ENCODE measurements at places on chromosomes 2 and 18.

DNA sequence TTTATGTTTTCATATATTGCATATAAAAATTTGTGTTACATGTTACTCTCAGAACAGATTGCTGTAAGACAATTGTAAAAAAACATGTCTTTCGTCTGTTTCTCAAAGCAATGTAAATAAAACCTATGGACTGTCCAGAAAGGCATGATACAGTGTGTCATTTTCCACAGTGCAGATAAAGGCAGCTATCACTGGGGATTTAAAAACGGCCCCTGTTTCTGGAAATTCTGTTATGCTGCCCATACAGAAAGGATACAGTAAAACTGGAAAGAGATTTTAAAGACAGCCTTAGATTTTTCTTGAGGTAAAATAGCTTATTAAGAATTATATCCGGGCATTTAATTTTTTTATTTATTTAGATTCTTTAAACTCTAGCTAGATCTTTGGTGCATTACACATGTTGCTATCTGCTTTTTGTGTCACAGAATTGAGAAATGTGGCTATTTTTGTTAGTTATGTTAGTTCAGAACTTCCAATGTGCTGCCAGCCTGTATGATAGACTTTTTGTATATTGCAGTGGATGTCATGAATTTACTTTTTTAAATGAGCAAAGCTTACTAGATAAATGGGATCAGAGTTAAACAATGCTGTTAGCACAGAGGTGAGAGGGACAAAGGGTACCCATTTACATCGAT lies 859 bp upstream of the INO80D start:
- DNase-seq, result no peak

- DNase-seq, result no peak
These were observed 1822.6 kb downstream of the SUCLG1 start for GRCh38 chr2:82636402-82637020.

DNA sequence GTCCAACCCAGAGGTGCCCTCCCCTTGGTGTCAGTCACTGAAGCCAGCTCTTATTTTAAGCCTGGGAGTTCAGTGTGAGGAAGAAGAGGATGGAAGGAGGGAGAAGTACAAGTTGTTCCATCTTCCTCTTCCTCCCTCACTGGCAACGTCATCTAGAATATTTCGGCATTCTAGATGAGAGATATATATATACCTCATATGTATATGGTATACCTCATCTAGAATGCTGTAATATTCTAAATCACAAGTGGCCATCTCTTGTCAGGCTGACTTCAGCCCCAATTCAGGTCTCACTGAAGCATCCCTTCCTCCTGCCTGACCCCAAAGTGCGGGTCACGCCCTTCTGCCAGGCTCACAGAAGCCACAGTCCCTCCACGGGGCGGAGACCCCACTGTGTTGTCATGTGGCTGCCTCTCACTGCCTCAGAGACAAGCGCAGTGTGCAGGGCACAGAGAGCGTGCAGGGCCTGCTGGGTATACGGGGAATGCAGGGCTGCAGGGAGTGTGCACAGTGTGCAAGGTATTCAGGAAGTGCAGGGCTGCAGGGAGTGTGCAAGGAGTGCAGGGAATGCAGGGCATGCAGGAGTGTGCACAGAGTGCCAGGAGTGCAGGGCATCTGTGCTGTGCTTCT lies 32.8 kb upstream of the B3GNT7 start:
- DNase-seq, result no peak

DNA sequence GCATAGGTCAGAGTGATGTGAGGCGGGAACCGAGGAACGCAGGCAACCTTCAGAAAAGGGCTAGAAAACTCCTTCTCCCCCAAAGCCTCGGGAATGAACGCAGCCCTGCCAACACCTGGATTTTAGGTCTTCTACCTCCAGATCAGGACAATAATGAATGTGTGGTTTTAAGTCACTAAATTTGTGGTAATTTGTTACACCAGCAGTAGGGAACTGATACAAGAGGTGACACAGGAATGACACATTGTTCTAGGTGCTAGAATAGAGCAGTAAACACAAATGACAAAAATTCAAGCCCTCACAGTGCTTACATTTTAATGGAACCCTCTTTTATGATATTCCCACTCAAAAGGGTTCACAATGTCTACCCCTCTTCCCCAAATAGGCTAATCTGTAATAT lies 39.2 kb upstream of the EML4 start:
- DNase-seq, result no peak

- DNase-seq, result no peak
These were observed 163.1 kb downstream of the LNPK start for GRCh38 chr2:175838979-175839378.

DNA sequence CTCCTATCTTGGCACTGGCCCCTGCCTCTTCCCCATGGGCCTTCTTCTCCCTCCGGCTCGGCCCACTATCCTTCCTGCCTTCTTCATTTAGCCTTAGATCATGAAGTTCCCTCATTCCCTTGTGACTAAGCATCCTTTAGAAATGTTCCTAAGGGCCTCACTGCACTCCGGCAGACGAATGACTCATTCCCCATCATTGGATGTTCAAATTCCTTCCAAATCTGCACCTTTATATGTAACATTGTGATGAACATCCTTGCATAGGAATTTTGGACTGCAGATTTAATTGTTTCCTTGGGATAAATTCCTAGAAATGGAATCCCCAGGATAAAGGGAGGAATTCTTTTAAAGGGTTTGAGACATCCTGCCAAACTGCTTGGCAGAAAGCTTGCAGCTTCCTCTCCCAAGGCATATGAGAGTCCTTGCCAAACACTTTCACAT lies 19.0 kb downstream of the CRACDL start:
- no peak for DNase-seq

GRCh38 chr2:11827547-11827946 lies 81.1 kb downstream of the LPIN1 start:
- no peak for DNase-seq

- peak; percentile 53 for DNase-seq
These were observed 90.2 kb downstream of the BCL11A start for GRCh38 chr2:60463249-60463648.

DNA sequence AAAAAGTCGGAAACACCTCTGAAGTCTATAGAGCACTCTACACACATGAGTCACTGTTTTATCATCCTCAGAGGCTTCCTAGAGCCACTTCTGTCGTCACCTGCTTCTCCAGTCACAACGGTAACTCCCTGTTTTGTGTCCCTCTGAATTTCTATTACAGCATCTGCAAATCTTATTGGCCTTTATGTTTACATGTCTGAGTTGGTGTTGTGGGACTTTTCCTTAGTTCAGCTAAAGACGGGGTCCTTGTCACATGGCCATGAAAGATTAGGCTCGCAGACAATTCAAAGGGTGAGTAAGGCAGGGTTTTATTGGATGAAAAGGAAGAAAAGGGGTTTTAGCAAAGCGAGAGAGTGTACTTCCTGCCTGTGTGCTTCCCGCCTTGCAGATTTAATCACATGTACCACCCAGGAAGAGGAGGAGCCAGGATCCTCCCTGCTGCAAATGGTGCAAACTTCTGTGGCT lies 185.6 kb downstream of the LPIN1 start:
- DNase-seq, result no peak

- peak; percentile 29 for DNase-seq
These were observed 87.4 kb upstream of the HS6ST1 start for GRCh38 chr2:128405981-128406613.

DNA sequence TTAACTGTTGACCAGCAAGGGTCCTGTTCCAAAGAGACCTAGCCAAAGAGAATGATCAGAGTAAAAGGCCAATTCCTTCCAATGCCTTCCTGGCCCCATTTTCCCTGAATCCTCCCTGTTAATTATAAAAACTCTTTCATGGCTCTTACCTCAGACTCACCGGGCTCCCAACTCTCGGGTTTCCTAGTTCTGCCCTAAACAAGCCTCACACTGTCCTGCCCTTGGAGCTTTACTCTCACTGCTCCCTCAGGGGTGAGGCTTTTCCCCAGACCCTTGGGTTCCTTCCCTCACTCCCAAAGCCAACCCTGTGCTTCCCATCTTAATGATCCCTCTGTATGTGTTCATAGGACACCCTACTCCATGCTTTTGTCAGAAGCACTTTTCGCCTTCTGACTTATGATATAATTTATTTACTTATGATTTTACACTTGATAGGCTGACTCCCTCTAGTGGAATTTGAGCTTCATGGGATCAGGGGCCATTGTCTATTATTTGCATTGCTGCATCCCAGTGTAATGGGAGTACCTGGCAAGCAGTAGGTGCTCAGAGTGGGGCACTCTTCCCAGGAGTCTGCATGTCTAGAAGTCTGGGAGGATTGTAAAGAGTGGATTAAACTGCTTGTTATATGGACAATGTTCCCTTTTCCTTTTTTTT lies 29.9 kb upstream of the ZNG1B start:
- DNase-seq, result no peak

DNA sequence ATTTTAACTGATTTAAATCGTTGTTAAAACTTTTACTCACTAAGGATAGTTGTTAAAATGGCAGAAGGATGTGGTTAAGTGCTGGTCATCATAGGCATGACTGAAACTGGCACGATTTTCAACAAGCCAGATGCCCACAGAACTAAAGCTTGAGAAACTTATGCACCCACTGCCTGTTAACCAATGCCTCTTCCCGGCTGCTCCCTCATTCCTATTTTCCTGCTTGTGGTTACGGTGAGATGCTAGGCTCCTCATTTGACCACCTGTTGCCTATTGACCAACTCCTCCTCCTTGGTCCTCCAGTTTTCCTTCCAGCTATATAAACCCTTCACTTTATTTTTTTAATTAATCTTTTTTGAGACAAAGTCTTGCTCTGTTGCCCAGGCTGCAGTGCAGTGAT lies 238.7 kb downstream of the TFCP2L1 start:
- no peak for DNase-seq

DNA sequence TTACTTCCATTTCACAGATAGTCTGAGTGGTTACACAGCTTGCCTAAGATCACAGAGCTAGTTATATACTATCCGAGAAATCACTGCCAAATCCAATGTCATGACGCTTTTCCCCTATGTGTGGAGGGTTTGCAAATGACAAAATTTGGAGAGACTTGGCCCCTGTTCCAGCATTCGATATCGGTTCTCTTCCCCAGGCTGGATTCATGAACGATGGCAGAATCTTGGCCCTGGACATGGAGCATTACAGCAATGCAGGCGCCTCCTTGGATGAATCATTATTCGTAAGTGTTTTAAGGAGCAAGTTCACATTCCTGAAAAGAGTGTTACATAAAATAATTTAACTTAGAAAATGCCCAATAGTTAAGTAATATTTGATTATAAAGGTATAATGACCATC lies 55.1 kb downstream of the AOX1 start:
- no peak for DNase-seq

GRCh38 chr2:216294305-216294704 lies 78.0 kb downstream of the MARCHF4 start:
- DNase-seq, result no peak

DNA sequence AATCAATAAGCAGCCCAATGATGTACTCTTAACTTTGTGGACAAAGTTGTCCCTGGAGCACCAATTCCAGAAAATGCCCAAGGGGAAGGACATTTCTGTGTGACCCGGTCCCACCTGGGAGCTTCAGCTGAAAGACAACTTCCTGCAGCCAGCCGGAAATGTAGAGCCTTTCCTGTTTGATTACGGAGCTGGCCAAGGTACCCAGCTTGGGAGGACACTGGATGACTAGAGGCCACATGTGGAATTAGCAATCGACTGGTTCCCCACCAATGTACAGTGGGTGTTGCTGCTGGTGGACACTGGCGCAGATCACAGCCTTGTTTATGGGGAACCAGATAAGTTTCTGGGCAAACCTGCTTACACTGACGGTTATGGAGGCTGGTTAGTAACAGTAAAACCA lies 53.0 kb upstream of the ZC3H15 start:
- no peak for DNase-seq

DNA sequence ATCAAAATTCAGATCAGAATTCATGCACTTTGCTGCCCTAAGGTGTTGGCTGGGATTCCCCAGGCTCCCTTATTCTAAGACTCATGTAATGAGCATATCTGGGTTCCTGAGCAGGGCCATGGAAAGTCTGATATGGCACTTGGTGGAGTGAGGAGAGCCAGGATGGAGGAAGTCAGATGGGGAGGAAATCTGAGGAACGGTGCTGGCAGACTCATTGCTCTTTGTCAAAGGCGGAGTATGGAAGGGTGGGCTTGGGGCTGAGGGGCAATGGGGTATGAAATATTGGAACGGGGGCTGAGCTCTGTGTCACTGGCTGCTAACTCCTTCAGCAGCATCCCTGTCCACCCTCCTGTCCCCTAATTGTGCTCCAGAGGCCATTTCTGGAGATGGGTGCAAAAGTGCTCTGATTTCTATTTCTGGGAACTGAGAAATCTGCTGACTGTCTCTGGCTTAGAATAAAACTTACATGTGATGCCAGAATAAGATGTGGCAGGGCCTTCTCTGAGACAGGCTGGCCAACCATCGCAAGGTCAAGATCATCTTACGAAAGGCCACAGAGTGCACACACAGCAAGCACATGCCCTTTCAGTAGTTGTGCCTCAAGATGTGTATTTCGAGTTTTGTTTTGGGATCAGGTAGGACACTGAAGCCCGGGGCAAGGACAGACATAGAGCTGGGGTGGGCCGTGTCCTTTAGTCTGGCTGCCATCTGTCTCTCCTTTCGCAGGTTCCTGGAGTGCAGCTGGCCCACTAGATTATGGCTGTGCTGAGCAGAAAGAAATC lies 480.0 kb upstream of the HS6ST1 start:
- DNase-seq, result no peak

DNA sequence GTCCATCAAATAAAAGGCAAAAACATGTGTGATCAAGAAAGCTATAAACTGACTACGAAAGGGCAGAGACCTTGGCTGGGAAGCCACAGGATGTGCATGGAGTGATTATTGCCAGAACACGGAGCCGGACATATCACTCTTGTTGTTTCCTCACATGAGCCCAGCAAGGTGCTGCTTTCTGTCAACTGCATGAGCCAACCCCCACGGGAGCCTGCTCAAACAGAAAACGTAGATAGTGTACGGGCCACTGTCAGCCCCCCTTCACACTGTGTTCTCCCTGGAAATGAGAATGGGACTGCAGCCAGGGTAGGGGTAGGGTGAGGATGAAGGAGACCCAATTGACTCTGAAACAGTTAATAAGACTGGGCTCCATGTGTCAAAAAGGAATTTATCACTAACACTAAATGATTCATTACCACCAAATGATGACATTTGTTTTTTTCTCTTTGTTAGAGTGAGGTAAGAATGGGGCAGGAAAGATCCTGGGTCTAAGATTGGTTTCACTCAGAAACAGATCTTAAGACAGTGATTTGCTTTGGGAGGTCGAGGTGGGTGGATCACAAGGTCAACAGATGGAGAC lies 235.8 kb downstream of the MREG start:
- no peak for DNase-seq

GRCh38 chr2:220075835-220076234 lies 448.4 kb downstream of the SLC4A3 start:
- DNase-seq, result no peak

GRCh38 chr2:167332358-167332757 lies 444.1 kb downstream of the XIRP2 start:
- DNase-seq, result no peak

GRCh38 chr18:62554061-62554815 lies 31.4 kb downstream of the ZCCHC2 start:
- no peak for DNase-seq

GRCh38 chr2:1757567-1757966 lies 13.3 kb upstream of the PXDN start:
- DNase-seq, result no peak

- DNase-seq, result no peak
These were observed 5.5 kb upstream of the NPAS2 start for GRCh38 chr2:100814453-100814852.

- no peak for DNase-seq
These were observed 175.9 kb downstream of the DYSF start for GRCh38 chr2:71629273-71629672.

Data from left hindlimb (tissue), 1 donor.